ENCODE measurements at places on chromosomes 7 and 10. TPM values are rescaled to one million over a fixed set of nuclear protein-coding genes. Genes with fewer than 3 reads are reported as not detected.

DNA sequence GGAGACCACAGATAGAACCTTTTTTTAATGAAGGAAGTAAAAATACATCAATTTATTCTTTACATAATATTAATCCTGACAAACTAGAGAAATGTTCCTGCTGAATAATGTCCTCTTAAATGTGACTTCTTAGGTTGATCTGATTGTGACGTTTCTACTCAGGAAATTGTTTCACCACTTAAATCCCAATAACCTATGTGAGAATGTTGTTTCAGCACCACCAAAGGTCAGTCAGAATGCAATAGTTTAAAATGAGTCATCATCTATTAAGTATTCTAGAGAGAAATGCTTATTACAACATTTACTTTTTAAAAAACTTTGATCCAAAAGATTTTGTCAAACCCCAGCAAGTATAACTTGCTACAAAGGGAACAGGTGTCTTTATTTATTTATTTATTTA, 155.4 kb upstream of the CACNA2D1 start:
- DNase-seq: no peak

GRCh38 chr10:128420623-128421022, 294.4 kb upstream of the MKI67 start:
- DNase-seq: no peak

- DNase-seq: no peak
Measured at GRCh38 chr10:36515319-36515718, 610.1 kb upstream of the ANKRD30A start.

DNA sequence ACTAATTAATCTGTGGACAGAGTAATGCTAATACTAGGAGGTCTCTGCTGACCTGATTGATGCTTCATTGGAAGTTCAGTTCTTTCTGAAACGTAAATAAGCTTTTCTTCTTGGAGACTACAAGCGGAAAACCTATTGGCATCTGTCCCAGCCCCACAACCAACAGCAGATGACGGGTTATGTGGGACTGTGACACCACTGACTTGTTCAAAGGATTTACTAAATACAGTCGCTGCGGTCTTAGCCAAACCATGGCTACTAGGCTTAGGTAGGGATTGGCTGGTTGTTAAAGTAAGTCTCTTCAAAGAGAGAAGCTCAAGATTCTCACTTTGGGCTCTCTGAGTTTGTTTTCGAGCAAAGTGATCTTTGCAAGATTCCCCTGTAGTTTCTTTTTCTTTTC, 68.3 kb downstream of the HYCC1 start:
- no peak for DNase-seq

GRCh38 chr7:129089521-129090212, 34.8 kb upstream of the TNPO3 start:
- DNase-seq: peak; percentile 32

GRCh38 chr10:16938952-16939351, 121.7 kb upstream of the RSU1 start:
- no peak for DNase-seq

CUBN gene
- total RNA-seq: 4.2 TPM

COL13A1 gene
- not detected for total RNA-seq

MYL10 gene
- total RNA-seq: not detected

MRC1 gene
- total RNA-seq: 0.44 TPM

ZNF727 gene
- 0.83 TPM for total RNA-seq

HMX2 gene
- not detected for total RNA-seq

ITPRID1 gene
- total RNA-seq: not detected

TUBB8 gene
- 0.84 TPM for total RNA-seq

EN2 gene
- total RNA-seq: not detected

PIK3AP1 gene
- total RNA-seq: 137 TPM

FAM131B gene
- 0.05 TPM for total RNA-seq

LRRD1 gene
- 0.17 TPM for total RNA-seq
